HTR-8/SVneo (cell line): ENCODE measurements at places on chromosomes 12 and 14.

DNA sequence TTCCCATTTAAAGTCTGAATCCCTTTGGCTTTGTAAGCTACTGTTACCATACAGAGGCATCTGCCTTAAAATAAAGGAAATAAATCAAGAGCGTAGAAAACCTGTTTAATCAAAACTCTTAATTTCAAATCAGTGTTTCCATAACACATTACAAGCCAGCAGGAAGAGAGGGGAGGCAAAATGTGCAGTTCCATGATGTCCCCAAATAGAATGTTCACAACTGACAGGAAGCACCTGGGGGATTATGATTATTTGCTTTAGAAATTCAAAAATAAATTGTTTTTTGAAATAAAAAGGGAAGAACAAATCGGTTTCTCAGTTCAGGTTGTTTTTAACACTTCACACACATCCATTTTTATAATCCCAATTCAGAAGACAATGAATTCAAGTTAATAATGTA, 21.4 kb downstream of the SOCS2 start:
- no peak for DNase-seq

- DNase-seq, result no peak
Measured at GRCh38 chr12:121441555-121441954, 41.6 kb downstream of the RNF34 start.

GRCh38 chr14:34180869-34181268, 230.0 kb upstream of the EGLN3 start:
- DNase-seq, result no peak

DNA sequence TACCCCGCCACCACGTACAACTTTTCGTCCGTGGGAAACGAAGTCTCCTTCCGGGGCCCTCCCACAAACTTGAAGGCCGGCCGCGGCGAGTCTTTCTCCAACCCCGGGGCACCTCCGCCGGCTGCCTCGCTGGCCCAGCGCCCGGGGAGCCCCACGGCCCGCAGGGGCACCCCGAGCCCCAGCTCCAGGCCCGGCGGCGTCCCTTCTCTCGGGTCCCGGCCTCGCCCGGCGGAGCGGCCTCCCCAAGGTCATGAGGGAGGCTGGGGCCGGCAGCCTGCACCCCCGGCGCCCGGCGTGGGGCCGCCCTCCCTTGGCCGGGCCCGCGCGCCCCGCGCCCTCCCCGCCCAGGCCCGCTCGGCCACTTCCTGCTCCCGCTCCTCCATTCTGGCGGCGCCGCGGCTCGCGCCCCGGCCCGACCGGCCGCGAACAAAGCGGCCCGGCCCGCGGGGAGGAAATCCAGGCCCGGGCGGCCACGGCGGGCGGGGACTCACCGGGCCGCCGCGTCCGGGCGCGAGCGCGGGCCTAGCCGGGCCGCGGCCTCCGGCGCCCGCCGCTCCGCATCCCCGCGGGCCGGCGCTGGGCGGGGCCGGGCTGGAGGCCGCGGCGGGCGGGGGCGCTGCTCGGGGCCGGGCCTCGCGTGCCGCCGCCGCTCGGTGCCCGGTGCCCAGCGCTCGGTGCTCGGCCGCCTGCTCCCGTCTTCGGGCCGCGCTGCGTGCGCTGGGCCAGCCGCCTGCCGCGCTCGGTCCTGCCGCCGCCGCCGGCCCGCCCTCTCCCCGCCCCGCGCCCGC, at the start of gene AKT1:
Gene AKT1 (minus strand): TSS at position 756 of the 788 bp plus-strand sequence. CDS start 3,105 bp downstream, outside the sequence.
- DNase-seq, result no peak

DNA sequence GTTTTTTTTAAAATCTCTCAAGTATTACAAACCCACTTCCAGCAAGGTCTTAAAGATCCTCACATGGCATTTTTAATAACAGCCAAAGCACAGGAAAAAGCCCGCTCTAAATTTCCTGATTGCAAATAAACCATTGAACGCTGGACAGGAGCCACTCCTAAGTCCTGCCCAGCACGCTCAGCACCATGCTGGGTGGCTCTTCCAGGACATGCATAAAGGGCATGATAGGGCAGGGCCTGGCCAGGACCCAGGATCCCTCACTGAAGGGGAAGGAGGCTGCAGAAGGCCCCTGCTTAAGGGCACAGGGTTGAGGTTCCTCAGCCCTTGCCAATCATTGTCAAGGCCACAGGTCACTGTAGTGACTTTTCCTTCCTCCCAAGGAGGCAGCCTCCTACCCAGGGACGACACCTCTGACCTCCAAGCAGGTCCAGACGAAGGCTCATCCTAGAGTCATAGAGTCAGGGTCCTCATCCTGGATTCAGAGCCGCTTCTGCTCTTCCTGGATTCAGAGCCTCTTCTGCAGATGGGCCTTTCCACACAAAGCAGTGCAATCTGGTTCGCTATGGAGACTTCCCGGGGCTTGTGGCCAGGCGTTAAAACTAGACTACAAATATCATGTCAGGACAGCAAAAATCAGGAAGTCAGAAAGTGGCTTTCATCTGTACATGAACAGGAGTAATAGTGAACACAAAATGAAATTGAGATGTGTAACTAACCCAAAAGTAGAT, 123.8 kb downstream of the GCH1 start:
- DNase-seq, result no peak

- no peak for DNase-seq
Measured at GRCh38 chr14:104150136-104151025, 12.0 kb downstream of the KIF26A start.

DNA sequence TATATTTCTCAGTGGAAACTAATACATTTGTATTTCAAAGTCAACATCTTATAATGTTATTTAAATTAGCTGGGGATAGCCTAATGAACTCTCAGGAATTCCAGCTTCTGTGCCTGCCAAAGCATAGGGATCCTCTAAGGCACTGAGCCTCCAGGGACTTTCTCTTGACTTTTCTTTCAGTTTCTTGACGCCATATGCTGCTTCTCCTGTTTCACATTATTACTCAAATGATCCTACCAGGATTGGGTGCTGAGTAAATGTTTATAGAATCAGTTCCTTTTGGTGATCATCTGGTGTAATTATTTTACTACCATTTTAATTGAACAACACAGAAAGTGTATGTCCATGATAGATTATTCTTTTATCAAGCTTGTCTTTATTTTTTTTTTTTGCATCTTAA, 7.9 kb downstream of the METTL25 start:
- DNase-seq, result no peak
